ENCODE measurements at places on chromosomes 1 and 21.

- no peak for DNase-seq
Observed at GRCh38 chr1:56808410-56808809, 10.8 kb downstream of the FYB2 start.

DNA sequence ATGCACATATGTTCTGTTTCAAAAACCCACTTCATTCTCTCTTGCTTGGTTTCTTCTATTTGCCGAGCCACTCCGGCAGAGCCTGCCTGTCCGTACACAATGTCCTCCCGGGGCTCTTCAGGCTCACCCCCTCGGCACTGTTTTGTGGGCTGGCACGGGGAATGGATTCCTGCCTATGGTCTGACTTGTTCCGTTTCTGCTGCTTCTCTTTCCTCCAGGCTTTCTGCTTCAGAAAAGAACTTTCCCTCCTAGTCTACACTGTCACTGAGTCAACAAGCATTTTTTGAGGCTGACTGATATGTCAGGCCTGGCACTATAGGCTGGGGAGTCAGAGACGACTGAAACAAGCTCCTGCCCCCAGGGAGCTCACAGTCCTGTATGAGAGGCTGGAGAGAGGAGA is 28.4 kb upstream of the SARS1 start:
- DNase-seq, result no peak

DNA sequence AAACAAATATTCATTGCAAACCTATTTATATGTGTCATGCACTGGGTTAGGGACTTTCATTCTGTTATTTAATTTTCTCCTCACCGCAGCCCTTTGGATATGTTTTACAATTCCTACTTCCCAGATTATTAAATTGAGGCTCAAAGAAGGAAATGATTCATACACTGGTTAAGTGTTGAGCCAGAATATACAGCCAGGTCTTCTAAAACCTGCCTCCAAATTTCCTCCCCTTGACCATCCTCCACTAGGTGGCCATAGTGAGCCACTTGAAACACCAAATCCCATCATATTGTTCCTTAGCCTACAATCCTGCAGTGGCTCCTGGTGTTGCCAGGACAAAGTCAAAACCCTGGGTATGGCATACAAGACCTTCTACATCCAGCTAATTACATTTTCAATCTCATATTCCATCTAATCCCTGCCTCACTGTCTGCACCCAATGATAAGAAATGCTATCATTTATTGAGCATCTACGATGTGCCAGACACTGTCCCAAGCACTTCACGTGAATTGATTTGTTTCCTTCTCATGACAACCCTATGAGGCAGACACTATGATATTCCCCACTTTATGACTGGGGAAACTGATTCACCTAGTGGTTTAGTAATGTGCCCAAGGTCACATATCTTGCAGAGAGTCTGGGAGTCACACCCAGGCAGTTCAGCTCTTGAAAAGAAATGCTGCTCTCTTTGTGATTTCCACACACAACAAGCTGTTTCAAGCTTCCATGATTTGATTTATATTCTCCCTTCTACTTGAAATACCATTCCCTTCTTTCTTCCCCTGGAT is 23.6 kb upstream of the KIRREL1 start:
- DNase-seq, result no peak

DNA sequence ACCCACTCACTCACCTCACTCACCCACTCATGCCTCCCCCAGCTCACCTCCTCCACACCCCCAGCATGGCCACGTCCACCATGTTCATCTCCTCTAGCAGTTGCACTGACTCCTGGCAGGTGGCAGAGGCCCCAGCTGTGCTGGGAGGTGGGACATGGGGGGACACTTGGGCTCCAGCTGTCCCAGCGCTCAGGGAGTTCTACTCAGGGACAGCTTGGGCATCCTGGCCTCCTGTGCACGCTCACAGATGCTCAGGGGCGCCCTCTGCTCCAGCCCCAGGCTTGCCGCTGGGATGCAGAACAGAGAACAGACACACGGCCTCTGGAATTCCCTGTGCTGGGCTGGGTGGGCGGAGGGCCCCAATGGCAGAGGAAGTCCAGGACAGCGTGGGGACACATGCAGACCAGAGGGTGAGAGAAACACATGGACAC is 5.2 kb downstream of the KRTAP10-8 start:
- DNase-seq, result no peak

DNA sequence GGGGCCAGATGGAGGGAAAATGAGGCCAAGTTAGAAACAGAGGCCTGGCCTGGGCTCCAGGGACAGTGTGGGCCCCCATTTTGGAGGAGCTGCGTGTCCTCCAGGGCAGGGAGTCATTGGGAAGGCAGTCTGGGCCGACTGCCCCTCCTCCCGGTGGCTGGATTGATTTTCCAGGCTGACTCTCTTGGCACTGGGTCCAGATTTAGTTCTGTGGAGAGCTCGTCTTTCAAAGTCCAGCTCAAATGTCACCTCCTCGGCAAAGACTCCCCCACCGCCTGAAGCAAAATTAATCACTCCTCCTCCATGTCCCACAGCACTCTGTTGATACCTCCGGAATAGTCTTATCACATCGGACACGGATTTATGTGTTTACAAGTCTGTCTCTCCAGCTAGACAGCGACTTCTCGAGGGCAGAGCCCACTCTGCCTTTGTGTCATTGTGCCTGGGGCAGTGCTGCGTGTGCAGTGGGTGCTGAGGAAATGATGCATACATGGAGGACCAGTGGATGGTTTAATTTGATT is 175.1 kb downstream of the CAMTA1 start:
- DNase-seq, result no peak

- DNase-seq, result no peak
Observed at GRCh38 chr1:169368406-169368769, 393 bp downstream of the BLZF1 start.

- DNase-seq, result no peak
Observed at GRCh38 chr1:173590557-173590956, 12.3 kb downstream of the SLC9C2 start.

DNA sequence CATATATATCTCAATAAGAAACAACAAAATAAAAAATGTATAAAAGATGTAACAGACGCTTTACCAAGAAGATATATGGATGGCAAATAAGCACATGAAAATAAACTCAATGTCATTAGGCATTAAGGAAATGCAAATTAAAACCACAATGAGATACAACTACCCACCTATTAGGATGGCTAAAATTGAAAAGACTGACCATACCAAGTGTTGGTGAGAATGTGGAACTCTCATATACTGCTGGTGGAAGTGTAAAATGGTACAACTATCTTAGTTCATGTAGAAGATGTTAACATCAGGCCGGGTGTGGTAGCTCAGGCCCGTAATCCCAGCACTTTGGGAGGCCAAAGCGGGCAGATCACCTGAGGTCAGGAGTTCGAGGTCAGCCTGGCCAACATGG is 42.3 kb upstream of the TTC22 start:
- no peak for DNase-seq

DNA sequence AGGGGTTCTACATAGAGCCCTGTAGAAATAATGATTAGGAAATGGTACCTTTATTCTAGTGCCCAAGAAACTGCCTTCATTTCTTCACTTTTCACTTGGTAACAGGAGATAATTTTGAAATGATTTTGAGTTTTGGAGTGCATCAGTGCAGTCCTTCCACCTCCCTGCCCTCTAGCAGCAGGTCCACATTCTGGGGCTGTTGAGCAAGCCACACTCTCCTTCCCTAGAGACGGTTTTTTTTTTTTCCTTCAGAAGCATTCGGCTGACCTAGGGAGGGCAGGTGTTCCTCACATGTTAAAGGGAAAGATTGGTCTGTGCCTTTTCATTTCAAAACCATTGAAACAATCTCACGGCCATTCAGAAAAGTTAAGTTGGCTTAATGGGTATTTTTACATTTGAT is 39.8 kb downstream of the SLC37A1 start:
- no peak for DNase-seq

DNA sequence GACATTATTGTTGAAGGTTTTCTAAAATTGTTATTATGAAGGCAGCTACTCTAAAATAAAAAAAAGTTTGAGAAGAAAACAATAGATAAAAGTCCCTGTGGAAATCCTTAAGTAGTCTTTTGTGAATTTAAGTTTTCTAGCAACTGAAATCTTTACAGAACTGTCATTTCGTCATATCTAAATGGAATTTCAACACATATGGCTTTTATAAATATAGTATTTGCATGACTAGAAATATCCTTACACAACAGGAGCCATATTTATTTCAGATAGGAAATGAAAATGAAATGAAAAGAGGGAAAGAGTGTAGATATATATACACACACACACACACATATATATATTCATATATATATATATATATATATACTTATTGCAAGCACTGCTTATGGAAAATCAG is 204.7 kb upstream of the RGS18 start:
- no peak for DNase-seq

- DNase-seq, result no peak
Observed at GRCh38 chr21:45741691-45742090, 98.2 kb downstream of the PCBP3 start.

DNA sequence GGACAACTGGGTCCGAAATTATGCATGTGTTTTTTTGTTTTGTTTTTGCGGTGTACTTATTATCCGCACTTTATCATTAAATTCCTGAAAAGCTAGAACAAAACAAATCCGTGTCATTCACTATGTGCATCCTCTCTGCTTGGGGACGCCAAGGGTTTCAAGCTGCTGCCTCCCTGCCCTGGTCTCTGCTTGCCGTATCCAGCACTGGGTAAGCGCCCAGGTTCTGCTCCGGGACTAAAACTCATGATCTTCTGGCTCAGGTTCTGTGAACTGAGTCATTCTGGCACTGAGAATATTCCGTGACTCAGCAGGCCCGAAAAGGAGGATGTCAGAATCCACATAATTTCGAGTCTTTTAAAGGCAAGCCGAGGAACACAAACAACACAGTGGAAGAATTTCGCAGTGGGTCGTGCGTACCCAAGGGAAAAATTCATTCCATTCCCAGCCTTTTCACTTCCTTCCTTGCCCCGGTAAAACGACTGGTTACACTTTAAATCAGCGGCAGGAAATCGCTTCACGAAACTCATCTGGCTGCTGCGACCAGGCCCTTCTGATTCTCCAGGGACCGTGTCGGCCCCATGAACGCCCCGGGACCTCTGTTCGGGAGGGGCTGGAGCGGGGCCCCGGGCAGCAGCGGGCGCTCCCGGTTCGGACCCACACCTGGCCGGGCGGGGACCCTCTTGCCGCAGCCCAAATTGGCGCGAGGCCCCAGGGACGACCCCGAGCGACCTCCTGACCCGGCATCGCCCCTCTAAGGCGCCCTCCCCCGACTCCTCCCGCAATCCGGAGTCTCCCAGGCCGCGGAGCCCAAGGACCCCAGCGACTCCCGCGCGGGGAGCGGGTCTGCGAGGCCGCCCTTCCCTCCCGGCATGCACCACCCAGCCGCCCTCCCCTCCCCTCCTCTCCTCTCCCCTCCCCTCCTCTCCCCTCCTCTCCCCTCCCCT is 746 bp upstream of the LAMC1 start:
- DNase-seq, result no peak

GRCh38 chr1:20282533-20282932 is 8.1 kb upstream of the VWA5B1 start:
- DNase-seq, result no peak

DNA sequence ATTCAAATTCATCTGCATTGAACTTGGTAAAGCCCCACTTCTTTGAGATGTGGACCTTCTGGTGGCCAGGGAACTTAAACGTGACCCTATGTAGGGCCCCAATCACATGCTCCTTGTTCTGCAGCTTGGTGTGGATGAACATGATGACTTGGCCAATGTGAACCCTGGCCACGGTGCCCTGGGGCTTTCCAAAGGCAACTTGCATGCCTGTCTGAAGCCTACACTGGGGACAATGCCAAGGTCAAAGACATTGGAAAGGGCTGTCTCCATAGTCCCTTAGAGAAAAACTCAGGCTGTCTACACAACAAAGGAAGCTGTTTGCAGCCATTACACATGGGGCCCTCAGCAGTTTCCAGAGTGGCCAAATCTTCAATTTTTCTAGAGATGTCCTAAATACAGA is 8.9 kb upstream of the VPS13D start:
- no peak for DNase-seq

DNA sequence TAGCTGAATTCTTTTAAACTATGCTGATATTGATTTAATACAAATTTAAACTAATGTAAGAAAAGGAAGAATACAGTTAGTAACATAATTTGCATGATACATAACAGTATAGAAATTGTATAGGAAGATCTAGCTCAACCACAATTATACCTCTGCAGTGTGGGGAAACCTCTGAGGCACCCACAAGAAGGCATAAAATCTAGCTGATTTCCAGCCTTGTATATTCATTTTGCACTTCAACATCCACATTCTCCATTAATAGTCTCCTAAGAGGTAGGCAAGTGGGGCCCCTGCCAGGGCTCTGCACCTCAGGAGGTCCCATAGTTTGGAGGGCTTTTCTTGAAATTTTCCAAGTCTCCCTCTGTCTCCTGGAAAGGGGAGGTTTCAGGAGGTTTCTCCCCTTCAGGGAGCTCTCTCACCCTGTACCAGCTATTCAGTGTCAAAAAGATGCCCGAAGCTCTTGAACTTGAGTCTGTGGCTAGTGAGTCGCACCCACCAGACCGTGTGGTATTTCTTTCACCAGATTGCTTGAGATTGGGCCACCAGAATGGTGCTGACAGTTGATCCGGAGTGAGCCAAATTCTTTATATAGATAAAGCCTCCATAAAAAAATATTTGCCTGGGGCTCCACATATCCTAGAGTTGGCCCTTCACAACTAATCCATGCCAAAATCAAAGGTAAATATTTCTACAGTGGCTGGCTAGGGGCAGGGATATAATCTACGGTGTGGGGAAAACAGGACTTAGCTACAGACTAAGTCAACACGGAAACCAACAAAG is 108.2 kb downstream of the TIAM1 start:
- DNase-seq, result no peak

- DNase-seq, result no peak
Observed at GRCh38 chr1:1567891-1568291, 6.8 kb downstream of the SSU72 start.

- DNase-seq, result no peak
Observed at GRCh38 chr1:36172983-36173382, 17.0 kb downstream of the MAP7D1 start.

DNA sequence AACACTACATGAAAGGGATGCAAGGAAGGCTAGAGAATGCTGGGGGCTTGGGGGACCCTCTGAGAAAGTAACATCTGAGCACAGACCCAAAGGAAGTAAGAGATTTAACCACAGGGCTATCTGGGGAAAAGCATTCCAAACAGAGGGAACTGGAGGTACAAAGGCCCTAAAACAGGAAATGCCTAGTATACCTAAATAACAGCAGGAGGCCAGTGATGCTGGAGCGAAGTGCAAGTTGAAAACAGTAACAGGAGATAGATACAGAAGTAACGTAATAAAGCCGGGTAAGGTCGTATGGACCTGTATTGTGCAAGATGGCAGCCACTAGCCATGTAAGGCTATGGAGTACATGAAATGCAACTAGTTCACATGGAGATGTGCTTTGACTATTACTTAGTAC is 52.1 kb downstream of the CD34 start:
- no peak for DNase-seq

- DNase-seq, result no peak
Observed at GRCh38 chr21:41674402-41674801, 92.5 kb downstream of the RIPK4 start.

DNA sequence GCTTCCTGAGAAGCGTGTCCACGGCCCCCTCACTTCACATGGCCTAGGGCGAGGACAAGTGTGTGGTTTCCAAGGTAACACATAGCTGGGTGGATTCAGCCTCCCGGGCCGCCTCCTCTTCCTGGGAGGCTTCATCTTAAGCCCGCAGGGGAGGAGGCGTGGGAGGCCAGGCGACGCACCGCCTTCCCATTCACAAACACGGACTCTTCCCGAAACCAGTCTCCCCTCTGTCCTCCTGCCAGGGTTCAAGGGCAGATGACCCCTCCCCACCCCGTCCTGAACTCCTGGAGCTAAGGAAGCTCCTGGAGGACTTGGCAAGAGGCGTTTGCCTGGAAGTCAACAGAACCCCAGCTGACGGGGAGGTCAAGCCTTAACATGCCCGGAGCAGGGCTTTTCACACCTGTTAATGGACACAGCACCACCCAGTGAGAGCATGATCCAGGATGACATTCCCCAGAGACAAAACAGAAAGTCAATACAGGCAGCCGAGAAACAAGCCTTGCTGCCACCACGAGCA is 56.7 kb downstream of the KCNN3 start:
- no peak for DNase-seq

Measured in stimulated activated CD8-positive, alpha-beta memory T cell treated with anti-CD3 and anti-CD28 coated beads, Interleukin-7, amount 100 ng/mL, for 24 hours (primary cell).